ENCODE measurements at places on chromosomes 1 and 21.

DNA sequence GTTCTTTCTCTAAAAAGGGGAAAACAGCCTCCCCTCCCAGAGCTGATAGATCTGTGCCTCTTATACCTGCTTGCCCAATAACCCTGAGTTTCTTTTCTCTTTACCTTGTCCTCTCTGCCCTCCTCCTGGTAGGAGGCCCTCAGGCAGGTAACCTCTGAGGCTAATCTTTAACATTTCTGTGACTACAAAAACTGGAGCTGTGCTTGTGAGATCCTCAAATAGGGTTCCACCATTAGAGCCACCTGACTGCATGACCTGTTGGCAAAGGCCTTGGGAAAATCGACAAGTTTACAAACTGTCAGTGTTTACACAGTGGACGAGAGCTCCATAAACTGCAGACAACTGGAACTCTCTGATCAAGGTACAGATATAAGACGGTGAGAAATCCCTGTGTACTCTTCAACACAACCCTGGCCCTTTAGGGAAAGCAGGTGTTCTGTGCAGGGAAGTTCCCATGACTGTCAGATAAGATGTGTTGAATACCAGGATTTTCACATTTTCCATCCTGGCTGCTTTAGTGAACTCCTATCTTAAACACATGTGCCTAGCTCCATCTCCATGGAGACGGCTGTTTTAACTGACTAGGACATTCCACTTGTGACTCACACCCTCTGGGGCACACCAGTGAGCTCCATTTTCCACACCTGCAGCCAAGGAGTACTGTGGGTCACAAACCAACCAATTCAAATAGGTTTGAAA is 38.3 kb downstream of the ECE1 start:
- DNase-seq = no peak

GRCh38 chr1:158644449-158644848 is 39.4 kb downstream of the OR10Z1 start:
- DNase-seq = peak; percentile 46

DNA sequence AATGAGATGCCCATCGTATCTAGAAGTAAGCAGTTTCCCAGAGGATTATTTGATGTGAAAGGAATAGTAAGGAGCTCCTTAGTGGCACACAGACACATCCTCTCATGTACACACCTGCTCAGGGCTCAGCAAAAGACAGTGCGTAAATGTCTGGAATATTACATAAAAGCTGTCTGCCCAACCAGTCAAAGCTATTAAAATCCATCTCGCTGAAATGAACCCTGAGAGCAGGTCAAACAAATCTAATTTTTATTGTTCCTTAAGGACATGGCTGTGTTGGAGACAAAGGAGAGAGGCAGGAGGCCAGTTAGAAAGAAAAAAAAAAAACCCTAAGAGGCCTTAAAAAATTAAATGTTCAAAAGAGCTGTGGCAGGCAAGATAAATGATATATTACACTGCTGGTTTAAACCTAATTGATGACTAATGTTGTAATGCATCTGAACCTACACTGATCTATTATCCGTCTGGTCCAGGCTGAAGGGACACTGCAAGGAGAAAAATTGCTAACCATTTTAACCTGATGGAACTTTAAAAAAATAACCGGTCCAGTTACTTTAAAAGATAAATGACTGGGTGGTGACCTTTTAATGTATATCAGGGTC is 58.5 kb upstream of the FGGY start:
- DNase-seq = no peak

DNA sequence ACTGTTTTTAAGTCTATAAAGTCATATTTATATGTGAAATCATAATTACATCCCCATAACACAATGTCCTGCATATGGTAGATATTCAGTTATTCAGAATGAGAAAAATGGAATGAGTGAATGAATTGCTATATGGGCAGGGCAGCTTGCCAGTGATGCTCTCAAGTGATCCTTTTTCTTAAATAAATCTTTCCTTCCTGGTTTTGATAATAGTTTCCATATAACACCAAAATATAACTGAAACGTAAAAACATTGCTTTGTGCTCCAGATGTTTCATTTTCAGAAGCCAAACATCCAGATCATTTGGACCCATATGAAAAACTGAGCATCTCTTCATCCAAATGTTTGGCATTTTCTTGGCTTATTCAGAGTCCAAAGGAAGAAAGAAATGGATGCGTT is 30.2 kb upstream of the RGS8 start:
- DNase-seq = no peak

DNA sequence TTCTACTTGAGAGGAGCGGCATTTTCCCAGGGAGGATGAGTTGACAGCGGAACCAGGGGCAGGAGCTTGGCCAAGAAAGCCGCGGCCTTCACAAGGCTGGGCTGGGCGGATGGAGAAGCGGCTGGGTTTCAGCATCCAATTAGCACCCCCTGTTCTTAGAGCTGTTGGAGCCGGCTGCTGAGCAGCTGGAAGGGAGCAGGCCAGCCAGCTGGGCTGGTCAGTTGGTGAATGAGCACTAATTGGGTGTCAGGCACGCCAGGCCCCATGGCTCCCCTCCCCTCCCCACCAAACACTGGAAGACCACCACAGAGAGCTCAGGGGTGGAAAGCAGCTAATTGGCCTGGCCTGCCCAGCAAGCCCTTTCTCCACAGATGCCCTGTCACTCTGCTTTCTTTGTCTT is 245.6 kb downstream of the RRAGC start:
- DNase-seq = no peak

GRCh38 chr1:176559474-176559873 is 96.5 kb downstream of the PAPPA2 start:
- DNase-seq = no peak

- no peak for DNase-seq
These were observed 6.3 kb downstream of the KLHL21 start for GRCh38 chr1:6596351-6596750.

DNA sequence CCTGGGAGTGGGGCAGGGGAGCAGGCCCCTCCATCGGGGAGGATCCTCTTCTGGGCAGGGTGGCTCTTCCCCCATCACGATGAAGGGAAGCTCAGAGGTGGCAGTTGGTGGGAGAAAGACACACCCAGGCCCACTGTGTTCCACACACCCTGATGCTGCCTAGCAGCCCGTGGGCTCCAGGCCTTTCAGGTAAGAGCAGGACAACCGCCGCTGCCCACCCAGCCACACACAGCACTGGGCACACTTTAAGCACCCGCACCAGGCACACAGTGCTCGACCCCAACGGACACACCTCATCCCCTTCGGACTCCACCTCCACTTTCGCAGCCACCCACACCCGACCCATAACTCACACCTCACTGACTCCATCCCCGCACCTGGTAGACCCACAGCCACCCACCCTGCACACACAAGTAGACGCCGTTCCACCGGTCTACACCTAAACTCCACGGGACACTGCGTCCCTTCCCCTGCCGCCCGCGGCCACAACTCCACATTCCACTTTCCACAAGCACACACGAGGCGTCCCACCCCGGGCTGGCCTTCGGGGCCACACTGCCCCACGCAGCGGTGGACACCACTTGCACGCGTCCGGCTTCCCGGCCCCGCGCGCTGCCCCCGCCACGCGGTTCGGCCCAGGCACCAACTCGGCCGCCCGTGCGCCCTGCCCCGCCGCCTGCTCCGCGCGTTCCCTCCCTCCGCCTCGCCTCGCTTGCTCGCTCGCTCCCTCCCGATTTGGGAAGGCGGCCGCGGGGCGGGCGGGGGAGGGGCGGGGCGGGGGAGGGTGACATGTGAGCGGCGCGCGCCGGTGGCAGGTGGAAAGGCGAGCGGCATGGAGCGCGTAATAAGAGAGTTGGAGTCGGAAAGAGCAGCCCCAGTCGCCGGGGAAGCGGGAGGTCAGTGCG is at the start of gene KCNQ4:
TSS of gene KCNQ4 (plus strand) at position 787 of the 905 bp plus-strand sequence. CDS start 307 bp downstream, outside the sequence.
- DNase-seq = peak; percentile 12

- no peak for DNase-seq
These were observed 16.2 kb downstream of the C1orf159 start for GRCh38 chr1:1099506-1100183.

GRCh38 chr1:33080885-33081553 is at the start of gene AZIN2:
Gene AZIN2 (plus strand): TSS chr1:33081153. CDS start chr1:33082250, 1,097 bp downstream.
- peak; percentile 96 for DNase-seq

DNA sequence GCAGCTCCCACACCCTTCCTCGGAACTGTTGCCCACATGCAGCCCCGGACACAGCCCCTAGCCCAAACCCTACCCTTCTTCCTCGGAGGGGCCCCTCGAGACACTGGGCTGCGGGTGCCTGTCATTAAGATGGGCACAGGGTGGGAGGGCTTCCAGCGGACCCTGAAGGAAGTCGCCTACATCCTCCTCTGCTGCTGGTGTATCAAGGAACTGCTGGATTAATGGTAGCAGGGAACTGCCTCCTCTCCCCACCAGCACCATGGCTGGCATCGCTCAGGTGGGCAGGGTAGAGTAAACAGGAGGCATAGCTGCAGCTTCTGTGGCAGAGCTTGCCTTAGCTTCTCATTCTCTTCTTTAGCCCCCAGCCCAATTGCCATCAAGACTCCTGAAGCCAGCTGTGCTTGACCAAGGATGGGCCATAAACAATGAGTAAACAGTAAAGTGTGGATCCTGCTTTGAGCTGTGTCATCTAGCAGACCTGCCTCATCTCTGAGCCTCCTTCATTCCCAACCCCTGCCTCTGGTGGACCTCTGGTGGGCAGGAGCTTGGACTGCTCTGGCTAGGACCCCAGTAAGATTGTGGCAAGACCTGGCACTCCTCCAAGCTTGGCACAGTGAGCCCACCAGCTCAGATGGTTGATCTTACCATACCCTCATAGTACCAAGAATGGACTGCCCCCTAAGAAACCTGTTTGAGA is at the start of gene LENEP:
TSS of gene LENEP (plus strand) at position 15 of the 697 bp plus-strand sequence. CDS start at position 37, 22 bp downstream.
- DNase-seq = no peak

- no peak for DNase-seq
These were observed 320.9 kb downstream of the ASTN1 start for GRCh38 chr1:176843352-176844297.

GRCh38 chr21:45864436-45864835 is 117.1 kb upstream of the COL6A1 start:
- no peak for DNase-seq

GRCh38 chr1:38839363-38839762 is 20.2 kb downstream of the RRAGC start:
- DNase-seq = no peak

- no peak for DNase-seq
These were observed 373.0 kb upstream of the ADAMTS5 start for GRCh38 chr21:27339902-27340301.

DNA sequence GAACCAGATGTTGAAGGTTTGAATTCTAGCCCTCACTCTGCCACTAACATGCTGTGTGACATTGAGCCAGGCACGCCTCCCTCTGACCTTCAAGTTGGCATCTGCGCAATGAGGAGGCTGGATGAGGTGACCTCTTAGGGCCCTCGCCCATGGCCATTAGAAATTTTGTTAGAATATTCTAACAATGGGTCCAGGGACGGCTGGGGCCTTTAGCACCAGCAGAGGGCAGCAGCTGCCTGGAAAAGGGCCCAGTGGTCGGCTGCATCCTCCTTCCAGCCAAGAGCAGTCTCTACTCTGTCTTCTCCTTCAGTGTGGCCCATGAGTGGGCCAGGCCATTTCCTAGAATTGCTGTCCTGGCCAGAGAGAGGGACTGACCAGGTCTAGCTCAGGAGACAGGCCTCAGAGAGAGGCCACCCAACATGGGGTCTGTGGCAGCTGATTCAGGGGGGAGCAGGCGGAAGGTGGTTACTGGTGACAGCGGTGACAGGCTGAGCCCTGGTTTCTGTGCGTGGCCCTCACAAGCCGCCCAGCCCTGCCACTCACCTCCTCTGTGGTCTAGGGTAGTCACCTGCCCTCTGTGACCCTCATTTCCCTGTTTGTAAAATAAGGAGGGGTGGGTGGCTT is 101.3 kb upstream of the ACTL8 start:
- DNase-seq = peak; percentile 58

DNA sequence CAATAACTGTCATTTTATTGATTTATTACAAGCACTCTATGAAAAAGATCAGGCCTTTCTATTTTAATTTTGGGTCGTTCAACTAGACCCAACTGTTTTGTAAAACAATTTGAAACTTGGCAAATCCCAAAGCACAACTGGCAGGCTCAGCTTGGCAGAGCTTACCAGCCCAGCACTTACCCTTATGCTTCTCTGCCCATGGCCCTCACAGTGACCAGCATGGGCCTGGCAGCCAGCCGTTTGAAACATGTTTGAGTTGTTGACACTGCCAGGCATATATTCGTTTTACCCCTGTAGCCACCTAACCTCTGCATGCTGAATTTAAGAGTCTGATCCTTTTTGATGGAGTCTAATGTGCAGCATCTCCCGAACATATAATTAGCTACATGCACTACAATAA is 796.7 kb upstream of the ADGRL2 start:
- DNase-seq = no peak

DNA sequence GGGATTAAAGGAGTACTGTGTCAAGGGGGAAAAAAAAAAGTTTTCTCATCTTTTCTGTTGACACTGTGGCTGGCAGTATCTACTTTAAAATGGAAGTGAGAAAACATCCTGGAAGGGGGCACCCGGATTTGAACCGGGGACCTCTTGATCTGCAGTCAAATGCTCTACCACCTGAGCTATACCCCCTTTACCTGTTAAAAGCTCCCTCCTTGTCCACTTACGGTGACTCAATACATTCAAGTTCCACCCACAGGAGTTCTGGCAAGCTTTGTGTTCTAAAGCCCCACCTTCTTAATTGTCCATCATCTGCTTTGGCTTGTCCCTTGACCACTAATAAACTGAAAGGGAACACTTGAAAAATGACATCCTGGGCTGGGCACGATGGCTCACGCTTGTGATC is 68.2 kb downstream of the FNBP1L start:
- no peak for DNase-seq

GRCh38 chr21:42171091-42172053 is 47.6 kb upstream of the ABCG1 start:
- DNase-seq = no peak

DNA sequence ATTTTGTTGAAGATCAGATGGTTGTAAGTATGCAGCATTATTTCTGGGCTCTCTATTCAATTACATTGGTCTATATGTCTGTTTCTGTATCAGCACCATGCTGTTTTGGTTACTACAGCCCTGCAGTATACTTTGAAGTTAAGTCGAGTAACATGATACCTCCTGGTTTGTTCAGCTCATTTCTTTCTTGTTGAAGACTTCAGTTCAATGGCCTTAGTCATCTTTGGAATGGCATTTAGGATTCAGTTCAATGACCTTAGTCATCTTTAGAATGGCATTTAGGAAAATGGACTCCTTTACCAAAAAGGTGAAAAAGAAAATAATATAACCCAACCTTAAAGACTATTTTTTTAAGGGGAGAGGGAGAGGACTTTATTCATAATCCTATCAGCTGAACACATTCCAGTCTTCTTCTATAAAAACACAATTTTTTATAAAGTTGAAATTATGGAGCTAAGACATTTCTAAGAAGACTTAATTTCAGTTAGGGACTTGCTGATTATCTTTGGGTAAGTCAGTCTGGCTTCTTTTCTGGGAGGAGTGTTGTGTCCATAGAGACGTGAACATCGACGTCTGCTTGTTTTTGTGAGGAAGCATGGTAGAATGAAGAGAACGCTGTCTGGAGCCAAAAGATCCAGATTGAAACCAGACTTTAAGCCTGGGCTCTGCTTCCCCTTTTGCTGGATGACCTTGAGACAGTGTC is 48.3 kb downstream of the DDR2 start:
- DNase-seq = no peak

Measured in suppressor macrophage (primary cell).